ENCODE measurements at places on chromosomes 4 and X. TPM values are rescaled to one million over a fixed set of nuclear protein-coding genes. Genes with fewer than 3 reads are reported as not detected.

- DNase-seq: no peak
These were observed 98.1 kb upstream of the ENPP6 start for GRCh38 chr4:184315675-184316359.

GRCh38 chr4:73869130-73870055 is at the start of gene CXCL1:
Gene CXCL1, plus strand, starts transcription at chr4:73869393. Its CDS starts 78 bp downstream, at chr4:73869471.
- peak; percentile 57 for DNase-seq

- DNase-seq: no peak
These were observed 158.0 kb upstream of the MED14 start for GRCh38 chrX:40893251-40893910.

XAGE1A gene
- not detected for total RNA-seq

TRIML2 gene
- 2.3 TPM for total RNA-seq

All from dermis microvascular lymphatic vessel endothelial cell (primary cell).